ENCODE measurements at places on chromosomes 1 and 21. TPM values are rescaled to one million over a fixed set of nuclear protein-coding genes. Genes with fewer than 3 reads are reported as not detected.

GRCh38 chr1:59747420-59748024 is 67.2 kb upstream of the HOOK1 start:
- H3K27me3 ChIP-seq = no peaks in the 10 kb centered on the region
- H3K36me3 ChIP-seq = no peaks in the 10 kb centered on the region

DNA sequence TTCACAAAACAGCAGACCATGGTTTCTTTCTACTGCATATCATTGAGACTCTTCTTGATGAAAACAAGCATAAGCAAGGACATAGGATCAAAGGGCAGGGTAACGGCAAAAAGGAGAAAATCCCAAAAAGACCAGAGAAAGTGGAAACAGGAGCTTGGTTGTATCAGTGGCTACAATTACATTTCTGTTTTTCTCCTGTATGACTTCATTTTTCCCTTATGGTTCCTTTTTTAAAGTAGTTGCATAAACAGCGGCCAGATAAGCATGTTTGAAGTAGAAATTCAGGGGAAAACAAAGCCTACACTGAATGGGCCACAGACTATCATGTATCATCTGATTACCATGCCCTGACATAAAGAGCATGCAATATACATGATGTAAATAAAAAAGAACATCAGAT is 4.6 kb downstream of the EGLN1 start:
- no peaks in the 10 kb centered on the region for H3K36me3 ChIP-seq
- H3K4me3 ChIP-seq = no peak overlapping the region
- H3K27ac ChIP-seq = no peak overlapping the region
- H3K4me1 ChIP-seq = peaks cover 20% of the 10 kb centered on the region
- H3K27me3 ChIP-seq = no peaks in the 10 kb centered on the region

DNA sequence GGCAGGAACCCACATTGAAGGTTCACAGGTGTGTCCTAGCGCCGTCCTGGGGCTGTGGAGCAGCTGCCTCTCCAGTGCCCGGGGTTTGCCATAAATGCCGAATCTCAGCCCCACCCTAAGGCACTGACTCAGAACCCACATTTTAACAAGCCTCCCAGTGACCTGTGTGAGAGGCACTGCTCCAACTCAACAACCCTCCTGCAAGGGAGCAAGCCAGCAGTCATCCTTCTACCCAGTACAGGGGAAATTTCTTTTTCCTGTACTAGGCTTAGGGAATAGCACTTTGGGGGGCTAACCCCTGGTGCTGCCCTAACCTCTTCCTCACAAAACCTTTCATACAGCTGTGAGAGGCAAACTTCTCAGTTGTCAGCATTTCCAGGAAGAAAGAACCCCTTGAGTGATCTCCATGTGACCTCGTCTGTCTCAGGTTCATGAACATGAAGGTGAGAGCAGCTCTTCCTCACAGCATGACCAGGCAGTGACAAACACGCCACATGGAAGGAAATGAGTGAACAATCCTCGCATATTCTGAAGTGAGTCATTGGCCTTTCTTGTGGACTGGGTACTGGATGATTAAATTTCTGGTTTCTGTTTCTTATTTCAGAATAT is 11.4 kb upstream of the BCAR3 start:
- peak; percentile 95 for DNase-seq
- no peaks in the 10 kb centered on the region for H3K27me3 ChIP-seq
- no peaks in the 10 kb centered on the region for H3K36me3 ChIP-seq
- H3K27ac ChIP-seq = peak overlapping the region; percentile 97

Gene OR13G1
- total RNA-seq = not detected

Gene STYXL2
- total RNA-seq = not detected

DNA sequence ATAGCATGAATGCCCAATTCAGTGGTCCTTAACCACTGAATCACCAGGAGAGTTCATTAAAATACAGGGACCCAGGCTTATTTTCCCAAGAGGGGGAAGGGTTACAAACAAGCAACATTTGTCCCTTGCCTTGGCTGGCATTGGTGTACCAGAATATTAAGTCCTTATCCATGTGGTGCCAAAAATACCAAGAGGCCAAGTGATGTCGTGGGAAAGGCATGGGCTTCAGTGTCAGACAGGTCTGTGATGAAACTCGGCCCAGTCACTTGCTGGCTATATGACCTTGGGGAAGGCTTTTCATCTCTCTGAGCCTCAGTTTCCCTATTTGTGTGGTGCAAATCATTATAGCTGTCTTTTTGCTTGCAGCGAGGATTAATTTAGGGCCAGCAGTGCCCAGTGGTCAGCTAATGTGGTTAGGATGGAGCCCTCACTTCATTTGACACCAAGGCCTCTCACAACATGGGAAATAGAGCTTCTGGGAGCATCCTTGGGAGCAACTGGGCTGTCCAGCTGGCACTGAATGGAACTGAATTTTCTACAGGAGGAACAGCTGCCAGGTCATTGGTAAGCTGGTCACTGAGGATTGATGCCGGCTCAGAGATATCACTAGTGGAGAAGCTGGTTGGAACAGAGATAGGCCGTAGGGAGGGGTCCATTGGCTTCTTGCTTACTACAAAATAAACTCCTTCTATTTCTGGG is 77.2 kb upstream of the PPP2R5A start:
- no peaks in the 10 kb centered on the region for H3K36me3 ChIP-seq
- no peak for DNase-seq
- no peaks in the 10 kb centered on the region for H3K27me3 ChIP-seq
- no peak overlapping the region for H3K27ac ChIP-seq

DNA sequence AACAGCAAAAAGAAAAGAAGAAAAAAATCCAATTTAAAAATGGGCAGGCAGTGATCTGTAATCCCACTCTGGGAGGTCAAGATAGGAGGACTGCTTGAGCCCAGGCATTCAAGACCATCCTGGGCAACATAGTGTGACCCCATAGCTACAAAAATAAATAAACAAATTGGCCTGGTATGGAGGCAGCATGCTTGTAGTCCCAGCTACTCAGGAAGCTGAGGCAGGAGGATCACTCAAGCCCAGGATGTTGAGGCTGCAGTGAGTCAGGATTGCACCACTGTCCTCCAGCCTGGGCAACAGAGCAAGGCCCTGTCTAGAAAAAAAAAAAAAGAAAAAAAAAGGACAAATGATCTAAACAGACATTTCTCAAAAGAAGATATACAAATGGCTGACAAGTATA is 99.6 kb downstream of the EIF4G3 start:
- H3K27me3 ChIP-seq = no peaks in the 10 kb centered on the region
- H3K4me1 ChIP-seq = peaks cover 4% of the 10 kb centered on the region
- no peak for DNase-seq
- no peak overlapping the region for H3K4me3 ChIP-seq
- H3K36me3 ChIP-seq = peaks cover 3% of the 10 kb centered on the region

GRCh38 chr1:213385806-213386324 is 334.8 kb downstream of the RPS6KC1 start:
- H3K4me1 ChIP-seq = no peaks in the 10 kb centered on the region
- H3K4me3 ChIP-seq = no peak overlapping the region

Gene SERPINC1
- total RNA-seq = not detected

- no peaks in the 10 kb centered on the region for H3K27me3 ChIP-seq
- peak overlapping the region; percentile 57 for H3K27ac ChIP-seq
- no peak overlapping the region for H3K4me3 ChIP-seq
- peaks cover 7% of the 10 kb centered on the region for H3K4me1 ChIP-seq
- H3K36me3 ChIP-seq = no peaks in the 10 kb centered on the region
- peak; percentile 27 for DNase-seq
Observed at GRCh38 chr1:153841463-153841994, 66.3 kb downstream of the SLC27A3 start.

Gene FABP3
- 38.0 TPM for total RNA-seq

DNA sequence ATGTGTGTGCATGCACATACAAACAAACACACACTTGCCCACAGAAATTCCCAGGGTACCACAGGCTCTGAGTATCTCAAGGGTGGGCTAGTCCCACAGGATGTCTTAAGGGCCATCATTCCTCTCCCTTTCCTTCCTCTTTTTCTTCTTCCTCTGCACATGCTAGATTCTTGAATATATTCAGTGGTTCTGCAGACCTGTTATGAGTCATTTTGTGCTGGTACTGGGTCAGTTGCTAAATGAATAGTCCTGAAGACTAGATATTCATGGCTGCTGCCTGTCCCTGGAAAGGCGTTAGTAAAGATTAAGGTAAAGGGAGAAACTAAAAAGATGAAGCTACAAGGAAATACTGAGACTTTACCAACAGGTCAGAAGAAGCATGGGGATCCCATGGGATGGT is 256.7 kb upstream of the KIAA0040 start:
- no peaks in the 10 kb centered on the region for H3K36me3 ChIP-seq
- no peaks in the 10 kb centered on the region for H3K4me1 ChIP-seq
- no peak for DNase-seq
- no peak overlapping the region for H3K4me3 ChIP-seq

DNA sequence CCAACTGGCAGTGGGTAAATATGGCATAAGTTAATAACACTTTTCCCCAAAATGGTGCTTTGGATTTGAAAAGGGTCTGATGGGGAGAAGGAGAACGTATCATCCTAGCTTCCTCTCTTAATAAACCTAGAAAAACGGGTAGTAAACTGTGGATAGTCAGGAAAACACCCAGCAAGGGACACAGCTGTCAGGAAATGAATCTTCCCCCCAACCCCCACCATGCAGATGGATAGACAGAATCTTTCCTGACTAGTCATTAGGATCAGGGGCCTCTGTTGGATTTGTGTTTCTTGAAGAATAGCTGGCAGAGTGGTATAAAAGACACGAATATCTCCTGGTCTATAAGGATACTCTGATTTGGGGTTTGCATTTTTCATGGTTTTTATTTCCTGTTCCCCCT is 22.5 kb upstream of the LAX1 start:
- H3K36me3 ChIP-seq = peaks cover 46% of the 10 kb centered on the region
- no peak overlapping the region for H3K4me3 ChIP-seq
- no peak overlapping the region for H3K27ac ChIP-seq
- peaks cover 3% of the 10 kb centered on the region for H3K4me1 ChIP-seq

Gene BARHL2
- total RNA-seq = not detected

DNA sequence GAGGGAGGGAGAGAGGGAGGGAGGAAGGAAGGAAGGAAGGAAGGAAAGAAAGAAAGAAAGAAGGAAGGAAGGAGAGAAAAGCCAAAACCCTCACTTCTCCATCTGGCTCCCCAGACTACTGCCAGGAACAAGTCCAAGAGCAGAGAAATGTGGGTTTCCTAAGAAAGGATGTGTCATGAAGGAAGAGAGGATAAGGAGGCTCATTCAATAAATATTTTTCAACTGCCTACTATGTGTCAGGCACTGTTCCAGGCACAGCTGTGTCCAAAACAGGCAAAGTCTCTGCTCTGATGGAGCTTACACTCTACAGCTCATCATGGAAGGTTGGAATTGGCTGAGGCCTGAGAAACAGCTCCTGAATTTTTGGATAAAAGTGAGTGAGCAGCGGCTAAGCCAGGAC is 42.6 kb upstream of the ATP2B4 start:
- H3K36me3 ChIP-seq = no peaks in the 10 kb centered on the region
- DNase-seq = peak; percentile 82
- no peak overlapping the region for H3K27ac ChIP-seq
- H3K27me3 ChIP-seq = no peaks in the 10 kb centered on the region
- H3K4me1 ChIP-seq = no peaks in the 10 kb centered on the region

DNA sequence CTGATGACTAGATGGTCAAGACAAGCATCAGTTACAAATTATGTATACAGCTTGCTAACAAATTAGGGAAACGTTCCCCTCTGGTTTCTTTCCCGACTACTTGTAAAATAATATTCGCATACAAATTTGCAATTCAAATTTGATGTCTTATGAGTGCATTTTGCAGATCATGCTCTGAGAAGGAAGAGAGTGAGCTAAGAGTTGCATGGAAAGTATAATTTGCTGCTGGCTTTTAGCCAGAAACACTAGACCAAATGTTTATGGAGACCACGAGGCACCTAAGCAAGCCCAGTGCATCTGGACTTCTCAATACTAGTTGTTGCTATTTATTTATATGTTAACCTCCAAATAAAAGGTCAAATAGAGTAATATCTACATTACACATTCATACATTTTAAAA is 216.0 kb downstream of the SMYD3 start:
- no peaks in the 10 kb centered on the region for H3K36me3 ChIP-seq
- no peak overlapping the region for H3K27ac ChIP-seq

Gene MAN1C1
- 28.0 TPM for total RNA-seq

DNA sequence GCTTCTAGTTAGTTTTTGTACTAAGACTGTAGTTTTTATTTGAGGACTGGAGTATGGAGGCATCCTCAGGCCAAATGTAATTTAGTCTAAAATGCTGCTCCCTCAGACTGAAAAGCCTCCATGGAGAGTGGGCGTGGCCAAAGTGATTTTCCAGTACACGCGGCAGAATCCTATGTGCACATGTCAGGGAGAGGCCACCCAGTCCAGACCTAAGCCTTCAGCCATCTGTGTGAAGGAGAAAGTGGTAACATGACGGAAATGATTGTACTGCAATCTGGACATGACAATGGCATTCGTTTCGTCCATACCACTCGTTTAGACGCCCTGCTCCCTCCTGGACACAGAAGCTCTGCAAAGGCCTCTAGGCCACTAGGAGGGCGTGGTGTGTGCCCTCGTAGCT is 56.2 kb downstream of the PCP4 start:
- no peak overlapping the region for H3K27ac ChIP-seq
- no peaks in the 10 kb centered on the region for H3K27me3 ChIP-seq
- no peak for DNase-seq

DNA sequence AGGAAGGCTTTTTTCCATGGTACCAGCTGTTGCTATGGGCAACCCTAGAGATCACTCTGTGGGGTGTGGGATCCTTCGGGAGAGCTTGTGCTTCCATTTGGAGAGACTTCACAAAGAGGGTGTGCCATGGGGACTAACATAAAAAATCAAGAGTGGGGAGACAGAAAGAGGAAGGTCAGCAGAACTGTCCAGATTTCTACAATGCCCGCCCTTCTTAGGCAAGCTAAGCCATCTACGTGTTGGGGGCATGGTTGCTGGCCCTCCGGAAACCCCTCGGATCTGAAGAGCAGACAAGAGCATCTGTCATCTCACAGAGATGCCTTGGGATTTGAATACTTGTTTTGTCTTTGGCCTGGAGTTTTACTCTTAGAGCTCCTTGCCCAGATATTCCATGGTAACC is 83.9 kb upstream of the ZNF648 start:
- H3K4me3 ChIP-seq = no peak overlapping the region
- no peak overlapping the region for H3K27ac ChIP-seq
- H3K4me1 ChIP-seq = no peaks in the 10 kb centered on the region
- H3K36me3 ChIP-seq = no peaks in the 10 kb centered on the region

Gene OR2L8
- not detected for total RNA-seq

Gene OPRD1
- total RNA-seq = not detected

- peak; percentile 59 for DNase-seq
- H3K27me3 ChIP-seq = peaks cover 41% of the 10 kb centered on the region
- H3K27ac ChIP-seq = no peak overlapping the region
- no peak overlapping the region for H3K4me3 ChIP-seq
- H3K36me3 ChIP-seq = no peaks in the 10 kb centered on the region
Observed at GRCh38 chr1:156655151-156655903, 13.4 kb downstream of the BCAN start.
